PC-3 (cell line): ENCODE measurements at places on chromosomes 11 and 22. TPM values are rescaled to one million over a fixed set of nuclear protein-coding genes. Genes with fewer than 3 reads are reported as not detected.
A peak's percentile ranks its signal among the peaks of the same experiment; 100 is the strongest.

DNA sequence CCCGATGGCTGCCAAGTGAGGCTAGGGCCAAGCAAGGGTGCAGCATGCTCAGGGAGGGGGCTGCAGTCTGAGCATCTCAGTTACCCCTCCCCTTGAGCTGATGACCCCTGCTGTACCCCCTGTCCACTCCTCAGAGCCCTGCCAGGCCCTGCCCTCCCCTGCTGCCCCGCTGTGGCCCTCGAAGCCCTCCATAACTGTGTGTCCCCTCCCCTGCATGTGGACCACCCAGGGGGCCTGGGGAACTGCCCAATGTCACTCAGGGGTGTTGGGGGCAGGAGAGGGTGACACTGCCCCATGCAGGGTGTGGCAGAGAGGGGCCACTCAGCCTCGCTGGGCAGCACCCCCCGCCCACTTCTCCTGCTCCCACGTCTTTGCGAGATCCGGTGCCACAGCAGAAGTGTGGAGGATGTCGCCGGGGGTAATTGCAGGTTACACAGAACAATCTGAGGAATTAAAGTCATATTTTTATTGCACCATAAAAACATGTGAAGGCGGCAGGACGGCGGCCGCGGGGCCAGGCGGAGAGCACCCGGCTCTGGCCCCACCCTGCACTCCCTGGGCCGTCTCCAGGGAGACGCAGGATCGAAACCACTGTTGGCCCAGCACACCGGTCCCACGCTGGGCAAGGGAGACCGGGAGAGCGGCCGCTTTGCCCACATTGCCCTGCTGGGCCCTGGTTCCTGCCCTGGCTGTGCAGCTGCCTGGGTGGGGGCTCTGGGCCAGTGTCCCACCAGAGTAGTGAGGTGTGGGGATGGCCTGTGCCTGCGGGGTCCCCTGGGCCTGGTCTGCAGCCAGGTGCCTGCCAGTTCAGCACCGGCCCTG is 18.7 kb upstream of the GNB1L start:
- H3K4me1 ChIP-seq: no peaks in the 10 kb centered on the region
- no peak overlapping the region for H3K4me3 ChIP-seq
- DNase-seq: no peak
- no peak overlapping the region for H3K27ac ChIP-seq

- H3K36me3 ChIP-seq: no peaks in the 10 kb centered on the region
- no peak overlapping the region for H3K27ac ChIP-seq
- H3K4me1 ChIP-seq: peaks cover 13% of the 10 kb centered on the region
Measured at GRCh38 chr22:19118329-19118880, 3.8 kb downstream of the DGCR2 start.

DNA sequence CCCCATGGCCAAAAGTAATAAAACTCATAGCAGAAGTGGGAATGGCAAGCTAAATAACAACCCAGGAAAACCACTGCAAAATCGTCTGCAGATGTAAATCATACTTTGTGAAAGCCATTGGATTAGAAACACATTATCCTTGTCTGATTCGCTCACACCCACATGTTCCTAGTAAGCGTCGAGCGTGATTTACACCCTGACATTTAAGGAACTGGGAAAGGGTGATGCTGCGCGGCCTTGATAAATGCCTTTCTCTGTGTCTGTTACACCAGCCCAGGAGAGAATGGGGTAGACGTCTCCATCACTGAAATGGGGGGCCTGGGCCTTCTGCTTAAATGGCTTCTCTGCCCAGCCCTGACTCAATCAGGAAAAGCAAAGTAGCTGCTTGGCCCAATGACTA is 162.7 kb downstream of the NTM start:
- no peaks in the 10 kb centered on the region for H3K4me1 ChIP-seq
- DNase-seq: no peak
- H3K4me3 ChIP-seq: no peak overlapping the region
- no peaks in the 10 kb centered on the region for H3K36me3 ChIP-seq

DNA sequence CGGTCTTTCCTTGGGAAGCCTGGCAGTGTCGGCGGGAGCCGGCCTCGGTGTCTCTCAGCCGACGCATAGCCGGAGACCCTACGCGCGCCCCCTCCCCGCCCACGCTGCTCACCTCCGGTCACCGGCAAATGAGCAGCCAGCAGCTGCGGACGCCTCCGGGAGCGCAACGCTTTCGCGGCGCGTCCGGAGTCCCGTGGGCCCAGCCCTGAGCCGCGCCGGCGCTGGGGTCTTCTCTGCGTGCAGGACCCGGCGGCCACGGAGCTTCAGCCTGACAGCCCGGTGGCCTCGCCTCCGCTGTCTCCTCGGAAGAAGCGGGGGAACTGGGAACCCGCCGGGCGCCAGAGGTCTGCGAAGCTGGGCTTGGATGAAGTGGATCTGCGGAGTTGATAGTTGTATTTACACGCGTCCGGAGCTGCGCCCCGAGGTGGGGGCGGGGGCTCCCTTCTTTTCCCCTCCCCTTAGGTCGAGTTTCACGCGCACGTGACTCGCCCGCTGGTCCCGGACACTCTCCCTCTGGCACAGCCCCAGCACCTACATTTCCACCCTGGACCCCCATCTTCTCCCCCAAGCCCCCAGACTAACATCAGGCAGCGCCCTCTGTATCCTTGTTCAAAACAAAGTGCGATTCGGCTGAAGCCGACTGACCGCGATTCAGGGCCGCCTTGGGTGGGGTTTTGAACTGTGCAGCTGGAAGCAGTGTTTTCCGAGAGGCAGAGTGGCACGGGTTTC is at the start of gene SLC43A1:
SLC43A1 (minus strand) TSS at position 371 of the 729 bp plus-strand sequence. CDS start 1,591 bp downstream, outside the sequence.
- DNase-seq: peak; percentile 46
- H3K4me1 ChIP-seq: peaks cover 9% of the 10 kb centered on the region
- no peaks in the 10 kb centered on the region for H3K36me3 ChIP-seq
- H3K27ac ChIP-seq: no peak within 1 kb of the TSS
- H3K4me3 ChIP-seq: peak within 1 kb of the TSS; percentile 94

DNA sequence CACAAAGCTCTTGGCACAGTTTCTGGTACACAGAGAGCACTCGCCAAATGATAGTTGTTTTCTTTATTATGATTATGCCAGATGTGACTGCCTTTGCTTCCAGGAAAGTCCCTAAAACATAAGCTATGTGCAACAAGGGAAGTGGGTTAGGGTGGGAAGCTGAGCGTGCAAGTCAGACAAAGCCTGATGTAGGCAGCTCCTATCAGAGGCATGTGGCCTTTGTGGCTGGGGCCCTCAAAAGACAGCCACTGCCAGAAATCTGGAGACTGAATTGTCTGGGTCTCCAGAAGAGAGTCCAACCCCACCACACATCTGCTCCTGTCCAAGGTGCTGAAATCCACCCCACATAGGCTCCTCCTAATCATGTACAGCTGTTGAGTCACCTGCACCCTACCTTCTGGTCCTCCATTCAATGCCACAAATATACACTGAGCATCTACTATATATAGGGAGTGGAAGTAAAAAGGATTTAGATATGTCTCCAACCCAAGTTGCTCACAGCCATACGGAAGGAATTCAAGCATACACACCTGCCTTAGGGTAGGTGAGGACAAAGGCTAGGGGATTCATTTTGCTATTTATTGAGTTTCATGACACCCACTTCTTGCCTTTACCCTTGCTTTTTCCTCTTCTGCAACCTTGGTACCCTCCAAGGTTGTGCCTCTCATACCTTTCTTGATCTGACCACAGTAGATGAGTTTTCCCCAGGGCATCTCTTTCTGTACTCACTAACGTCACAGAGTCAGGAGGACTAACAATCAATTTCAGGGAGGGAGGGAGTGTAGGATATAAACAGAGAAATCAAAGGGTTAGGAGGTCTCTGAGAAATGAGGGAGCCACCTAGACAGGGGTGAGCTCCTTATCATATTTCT is 12.4 kb downstream of the SEC14L3 start:
- no peaks in the 10 kb centered on the region for H3K27me3 ChIP-seq
- H3K4me3 ChIP-seq: no peak overlapping the region

DNA sequence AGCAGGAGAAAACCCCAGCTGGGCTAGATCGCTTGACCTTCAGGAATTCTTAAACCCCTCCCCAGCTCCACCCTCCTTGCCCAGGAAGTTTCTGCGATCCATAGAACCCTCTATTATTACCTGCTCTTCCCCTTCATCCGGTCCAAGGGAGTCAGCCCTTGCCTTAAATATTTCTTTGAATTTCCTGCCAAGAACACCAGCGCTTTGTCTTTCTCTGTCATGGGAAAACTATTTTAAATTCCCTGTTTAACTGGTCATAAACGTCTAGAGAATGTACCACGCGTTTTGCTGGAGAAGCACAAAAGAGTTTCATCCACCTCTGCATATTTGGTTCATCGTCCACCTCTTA is 496 bp upstream of the TRAF6 start:
- peak; percentile 39 for DNase-seq
- H3K4me1 ChIP-seq: peaks cover 11% of the 10 kb centered on the region; the same call in 1 of the 2 replicates
- H3K36me3 ChIP-seq: no peaks in the 10 kb centered on the region
- no peak overlapping the region for H3K27ac ChIP-seq

DNA sequence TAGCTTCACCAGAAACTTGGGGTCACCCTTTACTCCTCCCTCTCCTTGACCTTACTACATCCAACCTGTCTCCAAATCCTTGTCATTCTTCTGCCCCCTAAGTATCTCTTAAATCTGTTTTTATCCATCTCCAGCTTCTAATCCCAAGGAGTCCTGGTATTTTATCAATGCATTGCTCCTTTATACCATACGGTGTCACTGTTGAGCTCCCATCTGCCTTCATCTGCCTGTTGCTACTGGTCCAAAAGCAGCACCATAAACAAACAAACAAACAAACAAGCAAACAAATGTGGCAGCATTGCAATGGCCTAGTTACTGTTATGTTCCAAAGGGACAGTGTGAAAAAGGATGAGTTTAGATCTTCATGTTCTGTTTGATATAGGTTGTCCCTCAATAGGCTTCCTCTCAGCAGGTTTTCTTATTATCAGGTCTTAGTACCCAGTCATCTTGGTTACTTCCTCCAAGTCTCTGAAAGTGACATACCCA is 34.2 kb downstream of the DNHD1 start:
- no peaks in the 10 kb centered on the region for H3K36me3 ChIP-seq
- no peaks in the 10 kb centered on the region for H3K4me1 ChIP-seq
- H3K4me3 ChIP-seq: no peak overlapping the region
- no peak overlapping the region for H3K27ac ChIP-seq
- peak; percentile 60 for DNase-seq

GRCh38 chr11:92811341-92811740 is 158.1 kb upstream of the MTNR1B start:
- no peaks in the 10 kb centered on the region for H3K36me3 ChIP-seq
- DNase-seq: no peak
- peaks cover 20% of the 10 kb centered on the region; the same call in 1 of the 2 replicates for H3K27me3 ChIP-seq
- no peaks in the 10 kb centered on the region for H3K4me1 ChIP-seq

GRCh38 chr22:45718391-45718790 is 46.8 kb downstream of the ATXN10 start:
- DNase-seq: no peak
- H3K27ac ChIP-seq: peak overlapping the region; percentile 16; the same call in 1 of the 2 replicates
- H3K4me3 ChIP-seq: no peak overlapping the region
- no peaks in the 10 kb centered on the region for H3K27me3 ChIP-seq
- H3K36me3 ChIP-seq: peaks cover 21% of the 10 kb centered on the region; the same call in 1 of the 2 replicates

- no peak for DNase-seq
- H3K27me3 ChIP-seq: no peaks in the 10 kb centered on the region
- no peak overlapping the region for H3K27ac ChIP-seq
Measured at GRCh38 chr11:10310301-10310841, 5.5 kb downstream of the ADM start.

DNA sequence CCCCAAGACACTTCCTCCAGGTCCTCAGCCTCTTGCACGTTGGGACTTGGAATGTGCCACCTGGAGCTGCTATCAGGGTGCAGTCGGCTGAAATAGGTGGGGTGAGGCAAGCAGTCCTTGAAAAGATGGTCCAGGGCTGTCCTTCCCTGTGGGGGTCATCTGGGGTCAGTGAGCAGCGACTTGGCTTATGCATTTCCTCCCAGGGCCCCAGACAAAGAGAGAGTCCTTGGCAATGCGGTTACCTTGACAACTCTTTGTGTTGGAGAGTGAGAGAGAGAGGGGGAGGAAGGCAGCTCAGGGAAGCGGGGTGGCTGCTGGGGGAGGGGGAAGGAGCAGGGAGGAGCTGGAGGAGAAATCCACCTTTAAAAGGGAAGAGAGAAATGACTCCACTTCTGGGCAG is 93.8 kb downstream of the MIAT start:
- no peaks in the 10 kb centered on the region for H3K27me3 ChIP-seq
- DNase-seq: no peak
- no peak overlapping the region for H3K4me3 ChIP-seq
- no peak overlapping the region for H3K27ac ChIP-seq

- peak; percentile 7 for DNase-seq
- no peaks in the 10 kb centered on the region for H3K36me3 ChIP-seq
- H3K27me3 ChIP-seq: no peaks in the 10 kb centered on the region
- H3K27ac ChIP-seq: no peak overlapping the region
Measured at GRCh38 chr22:43919106-43919973, 4.3 kb upstream of the PNPLA3 start.

DNA sequence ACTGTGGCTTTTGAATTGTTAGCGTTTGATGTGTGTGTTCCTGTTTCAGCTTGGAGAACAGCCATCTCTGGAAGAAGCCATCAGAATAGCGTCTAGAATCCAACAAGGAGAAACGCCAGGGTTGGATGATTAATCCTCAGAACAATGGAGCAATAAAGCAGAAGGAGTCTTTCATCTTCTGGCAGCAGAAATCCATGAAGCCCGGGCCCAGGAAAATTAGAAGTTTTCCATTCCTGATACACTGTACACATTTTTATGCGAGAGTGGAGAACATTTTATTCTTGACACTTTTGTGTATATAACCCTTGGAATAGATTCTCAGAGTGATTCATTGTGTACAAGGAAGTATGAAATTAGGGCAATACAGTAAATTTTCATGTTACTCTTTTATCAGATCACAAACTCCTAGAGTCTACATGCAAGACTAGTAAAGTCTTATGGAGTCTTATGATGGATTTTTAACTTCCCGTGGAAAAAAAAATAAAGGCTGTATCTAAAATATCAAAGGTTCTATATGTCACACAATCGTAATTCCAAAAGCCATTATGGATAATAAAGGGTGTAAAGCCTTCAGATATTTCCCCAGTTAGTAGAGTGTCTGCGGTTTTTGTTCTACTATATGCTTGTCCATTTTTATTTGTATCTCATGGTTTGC is 45.9 kb upstream of the WEE1 start:
- peaks cover 6% of the 10 kb centered on the region; the same call in 1 of the 2 replicates for H3K36me3 ChIP-seq
- peaks cover 36% of the 10 kb centered on the region for H3K4me1 ChIP-seq
- H3K27me3 ChIP-seq: no peaks in the 10 kb centered on the region

- H3K27me3 ChIP-seq: no peaks in the 10 kb centered on the region
- no peak overlapping the region for H3K27ac ChIP-seq
- H3K36me3 ChIP-seq: no peaks in the 10 kb centered on the region
- no peak for DNase-seq
- 0 out of 2 replicates have a peak, but pooled peaks cover 3% of the 10 kb centered on the region for H3K4me1 ChIP-seq
- H3K4me3 ChIP-seq: no peak overlapping the region
Measured at GRCh38 chr11:102891736-102892135, 17.0 kb upstream of the MMP12 start.

GRCh38 chr22:24076091-24076867 is 65.2 kb downstream of the CABIN1 start:
- peak; percentile 44 for DNase-seq
- no peaks in the 10 kb centered on the region for H3K27me3 ChIP-seq
- no peak overlapping the region for H3K27ac ChIP-seq
- no peaks in the 10 kb centered on the region; the same call in 1 of the 2 replicates for H3K36me3 ChIP-seq

GRCh38 chr11:100730266-100730665 is 43.2 kb downstream of the ARHGAP42 start:
- no peaks in the 10 kb centered on the region for H3K4me1 ChIP-seq
- no peak overlapping the region for H3K4me3 ChIP-seq
- DNase-seq: no peak
- no peaks in the 10 kb centered on the region for H3K27me3 ChIP-seq
- H3K27ac ChIP-seq: no peak overlapping the region

The MPZL2 gene
- total RNA-seq: 40.6 and 51.5 TPM in 2 replicates

The TRPM5 gene
- total RNA-seq: 0.06 TPM in 1 of 2 replicates, not detected in the other

The BDNF gene
- 3.4 and 3.8 TPM in 2 replicates for total RNA-seq

The TSPAN18 gene
- total RNA-seq: not detected in 2 replicates

The LGR4 gene
- 13.5 and 14.5 TPM in 2 replicates for total RNA-seq
